ENCODE measurements at places on chromosomes 11 and 22.
A peak's percentile ranks its signal among the peaks of the same experiment; 100 is the strongest.

GRCh38 chr11:94876645-94877442 is 96.5 kb downstream of the CWC15 start:
- peak; percentile 81 for DNase-seq

- DNase-seq: no peak
These were observed 1.3 kb downstream of the ARHGEF12 start for GRCh38 chr11:120337355-120338106.

DNA sequence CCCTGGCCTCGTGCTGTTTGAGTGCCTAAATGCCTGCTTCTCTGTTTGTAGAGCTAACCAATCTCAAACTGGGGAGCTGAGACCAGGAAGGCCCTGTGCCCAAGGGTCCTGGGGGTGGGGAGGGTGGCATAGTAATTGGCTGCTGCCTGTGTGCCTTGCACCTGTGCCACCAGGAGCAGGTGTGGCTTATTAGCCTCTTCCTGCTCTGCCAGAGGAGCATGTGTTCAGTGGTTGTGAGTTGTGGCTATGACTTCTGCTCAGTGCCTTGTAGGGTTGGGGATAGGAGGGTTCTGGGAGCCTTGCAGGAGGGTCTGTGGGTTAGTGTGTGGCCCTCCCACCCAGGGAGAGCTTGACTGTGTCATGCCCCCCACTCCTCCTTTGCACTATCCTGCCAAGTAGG is 109.2 kb downstream of the ZBTB16 start:
- DNase-seq: no peak

GRCh38 chr11:15727520-15727914 is 612.8 kb downstream of the INSC start:
- no peak for DNase-seq

GRCh38 chr11:62353841-62354240 is 16.6 kb downstream of the ASRGL1 start:
- no peak for DNase-seq

DNA sequence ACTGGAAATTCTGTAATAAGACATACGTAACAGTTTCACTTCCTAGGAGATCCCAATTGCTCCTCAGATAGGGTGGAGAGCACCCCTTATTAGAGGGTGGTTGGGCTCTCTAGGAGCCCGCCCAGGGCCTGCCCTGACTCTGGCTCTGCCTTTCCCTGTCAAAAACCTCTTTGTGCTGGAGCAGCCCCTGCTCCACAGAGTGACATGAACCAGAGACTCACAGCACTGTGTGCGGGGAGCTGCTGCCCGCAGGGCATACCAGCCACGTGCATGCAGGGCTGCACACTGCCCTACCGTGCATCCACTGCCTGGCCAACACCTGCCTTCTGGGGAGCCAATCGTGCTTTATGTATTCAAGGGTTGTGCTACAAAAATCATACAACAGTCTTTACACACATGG is 24.3 kb downstream of the KCNQ1OT1 start:
- DNase-seq: no peak

- no peak for DNase-seq
These were observed 778.4 kb upstream of the FAT3 start for GRCh38 chr11:91446267-91446666.

DNA sequence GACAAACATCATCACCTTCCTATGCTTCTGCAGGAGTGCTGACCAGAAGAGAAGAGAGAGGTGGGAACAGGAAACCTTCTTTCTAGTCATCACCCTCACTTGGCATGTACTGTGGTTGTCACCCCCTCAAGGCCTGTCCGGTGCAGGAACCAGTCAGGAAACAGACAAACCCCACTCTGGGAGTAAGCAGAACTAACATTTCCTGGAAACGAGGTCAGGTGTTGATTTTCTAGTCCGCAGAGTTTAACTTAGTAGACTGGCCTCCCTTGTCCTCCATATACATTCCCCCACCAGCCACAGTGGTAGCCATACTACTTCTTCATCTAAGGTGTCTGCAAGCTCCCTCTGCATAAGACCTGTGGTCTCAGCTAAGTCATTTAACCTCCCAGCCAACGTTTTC is 80.7 kb upstream of the NCAM1 start:
- peak; percentile 56 for DNase-seq

- no peak for DNase-seq
These were observed 229.5 kb downstream of the AASDHPPT start for GRCh38 chr11:106306942-106307341.

- peak; percentile 30 for DNase-seq
These were observed 650 bp downstream of the GUCY1A2 start for GRCh38 chr11:107017433-107018218.

- DNase-seq: peak; percentile 89
These were observed at the start of gene PRR5 for GRCh38 chr22:44701824-44702478. PRR5 (plus strand) TSS chr22:44702204; CDS start chr22:44702475, 271 bp downstream.

GRCh38 chr11:28606930-28607329 is 498.7 kb downstream of the METTL15 start:
- DNase-seq: no peak

GRCh38 chr11:57791321-57792059 is 29.9 kb downstream of the CTNND1 start:
- no peak for DNase-seq

GRCh38 chr11:3849297-3849874 is 6.1 kb upstream of the STIM1 start:
- DNase-seq: peak; percentile 61

GRCh38 chr11:130448416-130449309 is at the start of gene ADAMTS15:
ADAMTS15 (plus strand) TSS chr11:130448645; CDS start chr11:130448974, 329 bp downstream.
- DNase-seq: peak; percentile 56

GRCh38 chr11:110327508-110327907 is 31.1 kb upstream of the RDX start:
- DNase-seq: no peak

- peak; percentile 90 for DNase-seq
These were observed 1.7 kb upstream of the CBX6 start for GRCh38 chr22:38873469-38874411.

GRCh38 chr22:24763872-24764485 is 10.5 kb downstream of the PIWIL3 start:
- no peak for DNase-seq

- DNase-seq: no peak
These were observed 16.4 kb downstream of the USP2 start for GRCh38 chr11:119365071-119365591.

GRCh38 chr11:10460611-10461275 is 5.7 kb downstream of the AMPD3 start:
- no peak for DNase-seq

- DNase-seq: no peak
These were observed 20.3 kb downstream of the ASCL2 start for GRCh38 chr11:2250041-2250440.

DNA sequence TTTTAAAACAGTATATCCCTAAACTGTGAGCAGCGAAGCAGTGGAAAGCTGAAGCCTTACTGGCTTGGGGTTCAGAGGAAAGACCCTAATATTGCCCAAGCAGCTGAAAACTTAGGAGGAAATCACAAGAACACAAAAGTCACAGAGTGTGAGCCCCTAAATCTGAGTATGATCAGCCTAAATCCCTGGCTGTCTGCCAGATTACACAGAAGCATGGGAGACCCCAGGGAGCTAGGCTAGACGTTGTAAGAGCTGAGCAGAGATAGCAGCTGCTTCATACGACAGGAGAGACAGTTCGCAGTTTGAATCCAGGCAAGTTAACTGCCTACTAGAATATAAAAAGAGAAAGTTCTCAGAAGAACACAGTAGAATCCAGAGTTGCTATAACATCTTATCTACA is 81.2 kb downstream of the PACS1 start:
- DNase-seq: no peak

GRCh38 chr22:50325444-50326224 is 1.2 kb downstream of the DENND6B start:
- DNase-seq: no peak

- peak; percentile 19 for DNase-seq
These were observed 237.8 kb downstream of the TBC1D22A start for GRCh38 chr22:47000256-47000655.

DNA sequence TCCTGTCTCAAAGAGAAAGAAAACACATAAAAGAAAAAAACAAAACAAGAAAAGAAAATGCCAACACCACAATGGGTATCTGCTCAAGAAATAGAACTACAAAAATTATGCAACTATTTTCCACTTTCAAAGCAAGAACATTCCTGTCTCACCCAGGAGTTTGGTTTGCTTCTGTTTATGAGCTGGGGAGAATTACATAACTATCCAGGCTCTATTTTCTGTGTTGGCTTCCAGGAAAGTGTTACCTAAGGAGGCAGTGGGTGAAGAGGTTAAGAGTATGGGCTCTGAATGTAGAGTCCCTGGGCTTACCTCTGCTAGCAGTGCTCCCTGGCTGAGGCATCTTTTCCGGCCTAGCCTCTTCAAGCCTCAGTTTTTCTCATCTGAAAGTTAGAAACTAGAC is 426.7 kb downstream of the MIAT start:
- DNase-seq: no peak

GRCh38 chr22:24164940-24165339 is 16.3 kb upstream of the SUSD2 start:
- no peak for DNase-seq

- DNase-seq: no peak
These were observed 16.7 kb downstream of the RRP8 start for GRCh38 chr11:6586434-6587359.

- no peak for DNase-seq
These were observed 399.4 kb downstream of the NXPE2 start for GRCh38 chr11:115077740-115078139.

DNA sequence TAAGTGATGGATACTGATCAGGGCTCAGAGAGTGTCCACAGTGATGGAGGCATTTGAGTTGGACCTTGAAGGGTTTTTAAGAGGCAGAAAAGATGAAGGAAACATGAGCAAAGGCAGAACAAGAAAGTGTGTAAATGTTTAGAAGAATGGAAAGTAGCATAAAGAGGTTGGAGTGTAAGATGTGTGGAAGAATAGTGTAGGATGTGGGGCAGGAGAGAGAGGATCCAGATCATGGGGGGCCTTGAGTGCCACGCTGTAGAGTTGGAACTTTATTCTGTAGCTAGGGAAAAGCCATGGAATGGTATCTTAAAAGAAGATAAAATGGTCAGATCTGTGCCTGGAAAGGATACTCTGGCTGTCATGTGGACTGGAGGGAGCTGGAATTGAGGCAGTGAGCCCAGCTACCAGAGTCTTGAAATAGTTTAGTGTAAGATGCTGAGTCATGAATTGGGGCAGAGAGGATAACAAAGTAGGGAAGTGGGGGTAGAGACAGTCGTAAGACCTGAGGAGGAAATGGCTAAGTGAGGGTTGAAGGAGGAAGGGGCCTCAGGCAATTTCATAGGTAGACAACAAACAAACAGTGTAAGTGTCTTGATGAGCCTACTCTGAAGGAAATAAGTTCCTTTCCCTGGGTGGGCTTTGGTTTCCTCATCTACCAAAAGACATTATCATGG is 6.7 kb downstream of the KCNE3 start:
- no peak for DNase-seq

DNA sequence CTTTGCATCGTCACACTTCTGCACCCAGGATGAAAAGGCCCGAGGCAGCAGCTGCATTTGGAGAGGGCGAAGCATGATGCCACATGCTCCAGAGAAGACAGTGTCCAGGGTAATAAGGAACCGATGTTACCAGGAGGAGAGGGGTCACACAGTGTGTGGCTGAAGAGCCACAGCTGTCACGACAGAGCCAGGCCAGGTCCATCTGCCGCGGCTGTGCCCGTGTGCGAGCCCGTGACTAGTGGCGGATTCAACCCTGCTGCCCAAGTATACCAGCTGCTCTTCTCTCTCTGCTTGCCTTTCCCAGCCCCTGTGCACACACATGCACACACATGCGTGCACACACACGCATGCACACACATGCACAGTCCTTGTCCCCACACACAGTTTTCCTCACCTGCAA is 1432.5 kb downstream of the BRD1 start:
- DNase-seq: no peak

DNA sequence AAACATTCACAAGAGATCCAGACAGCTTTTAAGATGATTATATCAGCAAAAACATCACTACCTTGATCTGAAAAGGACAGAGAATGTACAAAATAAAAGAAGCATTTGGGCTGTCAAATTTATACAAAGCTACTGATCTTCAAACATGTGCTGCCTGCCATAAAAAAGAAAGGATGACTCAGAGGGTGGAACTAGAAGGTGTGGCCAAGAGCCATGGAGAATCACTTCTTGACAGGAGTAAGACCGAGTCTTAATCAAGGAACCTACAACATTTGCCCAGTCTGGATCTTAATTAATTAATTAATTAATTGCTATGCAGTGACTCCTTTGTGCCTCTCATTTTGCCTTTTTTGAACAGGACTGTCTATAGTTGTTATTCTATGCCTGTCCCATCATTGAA is 33.2 kb downstream of the C11orf96 start:
- no peak for DNase-seq
